ENCODE measurements at places on chromosomes 1 and 21. TPM values are rescaled to one million over a fixed set of nuclear protein-coding genes. Genes with fewer than 3 reads are reported as not detected.

The ARTN gene
- 1.9 TPM for total RNA-seq

DNA sequence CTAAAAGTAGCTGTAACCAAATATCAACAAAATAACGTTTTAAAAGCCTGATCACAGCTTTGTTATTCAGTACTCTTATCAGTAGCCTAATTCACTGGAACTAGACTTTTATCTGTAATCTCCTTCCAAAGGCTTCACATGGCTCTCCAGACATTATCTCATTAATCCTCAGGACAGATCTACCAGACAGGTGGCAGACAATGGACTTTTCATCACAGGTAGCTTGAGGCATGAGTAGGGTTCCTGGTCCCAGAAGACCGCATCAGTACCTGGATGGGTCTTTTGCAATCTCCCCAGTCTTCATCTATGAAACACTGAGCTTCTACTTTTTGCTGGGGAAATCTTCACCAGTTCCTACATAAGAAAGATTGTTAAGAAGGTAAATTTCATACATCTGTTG lies 132.2 kb upstream of the FOXD3 start:
- H3K4me1 ChIP-seq, result no peaks in the 10 kb centered on the region
- no peak for DNase-seq
- H3K36me3 ChIP-seq, result no peaks in the 10 kb centered on the region
- H3K27me3 ChIP-seq, result no peaks in the 10 kb centered on the region

DNA sequence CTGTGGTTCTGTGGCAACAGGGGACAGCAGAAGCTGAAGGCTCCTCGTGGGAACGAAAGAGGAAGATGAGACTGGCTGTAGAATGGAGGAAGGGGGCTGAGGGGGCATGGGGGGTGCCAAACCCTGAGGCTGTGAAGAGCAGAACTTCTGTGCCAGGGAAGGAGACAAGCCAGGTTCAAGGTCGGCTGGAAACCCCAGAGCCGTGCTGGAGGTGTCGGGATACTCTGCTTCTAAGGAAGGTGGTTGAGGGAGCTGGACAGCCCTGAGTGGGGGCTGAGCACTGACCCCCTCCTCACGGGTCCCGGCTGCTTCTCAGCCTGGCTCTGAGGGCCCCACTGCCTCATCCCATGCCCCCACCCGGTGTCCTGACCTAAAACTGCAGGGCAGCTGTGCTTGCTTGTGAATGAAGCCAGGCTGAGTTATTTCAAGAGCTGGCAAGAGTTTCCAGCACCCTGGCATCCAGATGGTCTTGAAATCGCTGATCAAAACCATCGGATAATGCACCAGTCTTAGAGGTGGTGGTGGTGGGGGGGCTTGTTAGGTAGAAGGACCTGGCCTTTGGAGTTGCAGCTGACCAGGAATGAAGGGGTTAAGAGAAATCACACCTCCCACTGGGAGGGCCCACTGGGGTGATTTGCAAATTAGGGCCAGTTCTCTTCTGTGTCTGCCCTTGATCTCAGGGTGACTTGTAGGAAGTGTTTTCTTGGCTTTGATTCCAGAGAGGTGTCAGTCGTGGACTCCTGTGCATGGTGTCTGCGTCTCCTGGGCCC lies 218.9 kb upstream of the C1orf174 start:
- no peaks in the 10 kb centered on the region for H3K4me1 ChIP-seq
- no peak overlapping the region for H3K4me3 ChIP-seq
- H3K36me3 ChIP-seq, result no peaks in the 10 kb centered on the region
- H3K27ac ChIP-seq, result no peak overlapping the region
- no peak for DNase-seq

DNA sequence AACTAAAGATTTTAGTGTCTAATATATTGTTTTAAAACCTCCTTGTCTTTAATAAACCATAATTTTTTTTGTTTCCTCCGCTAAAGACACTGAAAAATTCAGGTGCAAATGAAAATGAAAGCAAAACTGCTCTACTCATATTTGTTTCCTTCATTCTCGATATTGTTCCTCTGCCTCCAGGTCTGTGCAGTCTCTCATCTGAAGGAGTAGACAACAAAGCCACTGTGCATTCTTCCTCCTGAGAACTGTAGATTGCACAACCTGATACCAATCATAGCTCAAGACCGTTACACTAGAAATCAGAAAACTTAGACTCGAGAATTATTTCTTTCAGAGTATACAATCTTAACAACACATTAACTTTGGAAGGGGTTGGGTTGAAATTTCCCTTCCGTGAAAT lies 373.1 kb upstream of the CXADR start:
- H3K27me3 ChIP-seq, result no peaks in the 10 kb centered on the region
- H3K4me3 ChIP-seq, result peak overlapping the region; percentile 13
- no peak overlapping the region for H3K27ac ChIP-seq
- H3K4me1 ChIP-seq, result no peaks in the 10 kb centered on the region
- H3K36me3 ChIP-seq, result no peaks in the 10 kb centered on the region
- DNase-seq, result no peak

DNA sequence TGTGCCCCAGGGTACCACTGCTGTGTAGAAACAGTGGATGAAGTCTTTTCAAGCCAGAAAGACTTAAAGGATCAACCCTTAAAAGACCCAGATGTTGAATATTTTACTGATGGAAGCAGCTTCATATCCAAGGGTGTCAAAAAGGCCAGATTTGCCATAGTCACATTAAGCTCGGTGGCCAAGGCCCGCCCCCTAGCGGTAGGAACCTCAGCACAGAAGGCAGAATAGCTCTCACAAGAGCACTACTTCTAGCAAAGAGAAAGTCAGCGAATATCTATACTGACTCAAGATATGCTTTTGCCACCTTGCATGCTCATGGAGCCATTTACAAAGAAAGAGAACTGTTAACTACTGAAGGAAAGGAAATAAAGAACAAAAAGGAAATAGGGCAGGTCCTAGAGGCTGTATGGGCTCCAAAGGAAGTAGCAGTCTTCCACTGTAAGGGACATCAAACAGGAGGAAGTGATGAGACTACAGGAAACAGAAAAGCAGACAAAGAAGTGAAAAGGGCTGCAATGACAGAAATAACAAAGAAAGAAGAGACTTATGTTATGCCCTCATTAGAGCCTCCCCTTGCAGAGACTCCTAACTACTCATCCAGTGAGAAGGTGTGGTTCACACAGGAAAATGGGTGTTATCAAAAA lies 90.5 kb downstream of the LIPI start:
- DNase-seq, result peak; percentile 5
- no peak overlapping the region for H3K27ac ChIP-seq
- H3K36me3 ChIP-seq, result no peaks in the 10 kb centered on the region
- H3K4me3 ChIP-seq, result no peak overlapping the region
- H3K4me1 ChIP-seq, result no peaks in the 10 kb centered on the region

DNA sequence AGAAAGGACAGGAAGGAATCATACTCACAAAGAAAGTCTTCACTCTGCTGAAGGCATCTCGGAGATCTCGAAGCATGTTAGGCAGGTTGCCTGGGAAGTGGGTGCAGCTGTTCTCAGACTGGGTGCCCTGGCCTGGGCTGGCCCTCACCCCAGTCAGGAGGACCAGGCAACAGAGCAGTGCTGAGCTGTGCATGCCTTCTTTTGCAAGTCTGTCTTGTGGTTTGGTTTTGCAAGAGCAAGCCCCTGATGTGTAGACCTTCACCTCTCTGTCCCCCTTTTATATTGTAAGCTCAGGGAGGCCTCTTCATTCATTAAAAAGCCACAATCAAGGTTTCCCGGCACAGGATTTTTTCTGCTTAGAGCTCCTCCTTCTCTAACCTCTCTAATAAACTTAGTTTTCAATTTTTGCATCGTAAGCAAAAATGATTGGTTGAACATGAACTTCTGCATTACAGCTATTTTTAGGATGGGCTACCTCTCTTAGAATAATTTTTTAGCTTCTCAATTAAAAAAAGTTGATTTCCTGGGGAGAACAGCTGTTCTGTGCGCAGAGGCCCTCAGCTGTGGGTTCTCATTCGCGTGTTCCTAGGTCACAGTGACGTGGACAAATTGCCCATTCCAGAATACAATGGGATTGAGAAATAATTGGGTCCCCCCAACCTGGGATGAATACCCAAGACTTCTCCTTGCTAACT lies at the start of gene IL10:
IL10 (minus strand) TSS at position 252 of the 695 bp plus-strand sequence; CDS start at position 193, 59 bp downstream.
- no peaks in the 10 kb centered on the region for H3K27me3 ChIP-seq
- no peak for DNase-seq
- no peaks in the 10 kb centered on the region for H3K36me3 ChIP-seq
- no peak within 1 kb of the TSS for H3K4me3 ChIP-seq
- no peak within 1 kb of the TSS for H3K27ac ChIP-seq

GRCh38 chr1:2874607-2875480 lies 73.4 kb upstream of the TTC34 start:
- H3K4me1 ChIP-seq, result no peaks in the 10 kb centered on the region
- peaks cover 3% of the 10 kb centered on the region for H3K27me3 ChIP-seq

- no peak overlapping the region for H3K27ac ChIP-seq
- no peaks in the 10 kb centered on the region for H3K4me1 ChIP-seq
- no peaks in the 10 kb centered on the region for H3K27me3 ChIP-seq
- no peak for DNase-seq
- H3K36me3 ChIP-seq, result no peaks in the 10 kb centered on the region
These were observed 107.5 kb downstream of the SETD4 start for GRCh38 chr21:35952651-35953340.

GRCh38 chr1:234840843-234841242 lies 230.9 kb upstream of the IRF2BP2 start:
- no peaks in the 10 kb centered on the region for H3K36me3 ChIP-seq
- H3K4me1 ChIP-seq, result no peaks in the 10 kb centered on the region
- H3K27ac ChIP-seq, result no peak overlapping the region
- no peak for DNase-seq

DNA sequence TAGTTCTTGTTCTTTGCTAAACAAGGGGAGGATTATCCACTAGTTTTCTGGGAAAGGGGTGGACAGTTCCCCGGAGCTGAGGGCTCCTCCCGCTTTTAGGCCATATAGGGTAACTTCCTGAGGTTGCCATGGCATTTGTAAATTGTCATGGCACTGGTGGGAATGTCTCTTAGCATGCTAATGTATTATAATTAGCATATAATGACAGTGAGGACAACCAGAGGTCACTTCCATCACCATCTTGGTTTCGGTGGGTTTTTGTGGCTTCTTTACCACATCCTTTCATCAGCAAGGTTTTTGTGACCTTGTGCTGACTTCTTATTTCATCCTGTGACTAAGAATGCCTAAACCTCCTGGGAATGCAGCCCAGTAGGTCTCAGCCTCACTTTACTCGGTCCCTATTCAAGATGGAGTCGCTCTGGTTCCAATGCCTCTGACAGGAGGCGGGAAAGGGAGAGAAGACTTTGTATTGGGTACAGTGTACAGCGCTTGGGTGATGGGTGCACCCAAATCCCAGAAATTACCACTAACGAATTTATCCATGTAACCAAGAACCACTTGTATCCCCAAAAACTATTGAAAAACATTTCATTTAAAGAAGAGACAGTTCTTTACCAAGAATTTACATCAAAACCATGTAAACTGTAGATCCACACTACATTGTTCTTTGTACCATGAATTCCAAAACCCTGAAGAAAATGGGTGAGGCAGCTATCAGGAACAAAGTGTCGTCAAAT lies 8.7 kb upstream of the SLC2A5 start:
- H3K27ac ChIP-seq, result no peak overlapping the region
- DNase-seq, result no peak
- no peak overlapping the region for H3K4me3 ChIP-seq
- H3K4me1 ChIP-seq, result no peaks in the 10 kb centered on the region
- no peaks in the 10 kb centered on the region for H3K36me3 ChIP-seq
